ENCODE measurements at places on chromosomes 13 and 19. TPM values are rescaled to one million over a fixed set of nuclear protein-coding genes. Genes with fewer than 3 reads are reported as not detected.

Gene AKAP8L
- 46.1 TPM for polyA plus RNA-seq

Gene FGF22
- 0.93 TPM for polyA plus RNA-seq

Gene ZNF69
- 0.58 TPM for polyA plus RNA-seq

Gene CD177
- 0.88 TPM for polyA plus RNA-seq

Gene ZNF582
- polyA plus RNA-seq = 4.5 TPM

Gene CHAMP1
- 25.9 TPM for polyA plus RNA-seq

GRCh38 chr13:77415253-77416071 is 88.6 kb upstream of the MYCBP2 start:
- peak; percentile 1 for DNase-seq

GRCh38 chr19:57171551-57172081 is 4.3 kb upstream of the DUXA start:
- DNase-seq = peak; percentile 95

DNA sequence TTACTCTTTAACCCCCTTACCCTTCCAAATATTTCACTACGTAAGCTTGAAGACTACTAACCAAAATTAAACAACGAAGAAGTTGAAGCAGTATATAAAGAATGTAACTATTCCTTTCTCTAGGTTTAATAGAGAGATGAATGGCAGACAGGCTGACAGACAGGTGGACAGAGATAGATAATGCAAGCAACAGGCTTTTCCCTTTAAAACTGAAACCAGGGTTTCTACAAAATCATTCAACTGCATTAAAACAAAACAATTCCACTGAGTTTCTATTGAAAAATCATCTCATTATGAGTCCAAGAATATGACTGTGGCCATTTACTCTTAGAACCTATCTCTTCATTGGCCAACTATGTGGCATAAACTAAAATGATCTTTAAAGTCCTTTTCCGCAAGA is 15.2 kb downstream of the LNX2 start:
- no peak for DNase-seq

DNA sequence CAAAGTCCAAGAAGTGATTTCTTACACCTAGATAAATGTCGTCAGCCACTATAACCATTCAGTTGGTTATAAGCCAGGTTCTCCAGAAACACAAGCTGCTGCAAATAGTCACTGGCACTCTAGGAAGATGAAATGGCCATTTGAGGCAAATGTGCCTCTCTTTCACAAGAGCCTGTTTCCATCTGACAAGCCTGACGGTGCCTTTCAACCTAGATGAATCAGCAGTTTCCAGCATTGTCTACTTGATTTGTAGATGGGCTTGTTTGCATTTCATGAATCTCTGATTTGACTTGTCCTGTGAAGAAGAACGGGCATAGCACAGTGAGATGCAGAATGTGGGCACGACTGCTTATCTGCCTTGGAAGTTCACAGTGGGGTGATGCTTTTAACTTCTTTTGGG is 327.2 kb downstream of the LMO7 start:
- DNase-seq = no peak

DNA sequence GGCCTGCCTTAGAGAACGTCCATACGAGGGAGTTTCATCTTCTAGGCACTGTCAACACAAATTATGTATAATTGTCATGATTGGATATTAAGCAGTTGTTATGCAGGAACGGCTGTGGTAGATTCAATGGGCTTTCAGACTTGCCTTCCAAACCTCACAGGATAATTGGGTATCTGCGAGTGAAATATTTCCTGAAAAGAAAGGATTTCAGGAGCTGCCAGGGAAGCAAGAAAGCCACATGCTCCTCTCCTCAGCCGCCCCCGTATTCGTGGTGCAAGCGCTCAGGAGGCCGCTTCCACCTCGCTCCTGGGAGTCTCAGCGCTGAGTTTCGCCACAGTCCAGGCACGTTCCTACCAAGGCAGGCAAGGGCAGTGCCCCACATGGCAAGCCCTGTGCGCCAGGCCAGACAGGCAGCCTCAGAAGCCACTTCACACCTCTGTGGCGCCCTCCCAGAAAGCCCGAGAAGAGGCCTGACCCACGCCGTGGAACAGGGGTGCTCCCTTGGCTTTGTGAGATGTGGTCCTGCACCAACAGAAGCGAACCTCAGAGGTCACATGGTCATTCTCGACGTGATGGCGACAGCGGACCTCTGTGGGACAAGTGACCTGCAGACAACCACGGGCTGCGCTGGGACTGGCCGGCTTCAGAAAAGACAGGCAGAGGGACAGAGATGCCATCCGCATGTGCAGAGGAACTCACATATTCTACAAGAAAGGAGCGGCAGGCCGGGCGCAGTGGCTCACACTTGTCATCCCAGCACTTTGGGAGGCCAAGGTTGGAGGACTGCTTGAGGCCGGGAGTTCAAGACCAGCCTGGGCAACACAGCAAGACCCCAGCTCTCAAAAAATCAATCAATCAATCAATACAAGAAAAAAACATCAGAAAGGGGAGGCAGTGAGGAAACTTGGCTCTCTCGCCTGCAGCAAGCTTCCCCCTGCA is 41.4 kb downstream of the CEBPG start:
- no peak for DNase-seq

DNA sequence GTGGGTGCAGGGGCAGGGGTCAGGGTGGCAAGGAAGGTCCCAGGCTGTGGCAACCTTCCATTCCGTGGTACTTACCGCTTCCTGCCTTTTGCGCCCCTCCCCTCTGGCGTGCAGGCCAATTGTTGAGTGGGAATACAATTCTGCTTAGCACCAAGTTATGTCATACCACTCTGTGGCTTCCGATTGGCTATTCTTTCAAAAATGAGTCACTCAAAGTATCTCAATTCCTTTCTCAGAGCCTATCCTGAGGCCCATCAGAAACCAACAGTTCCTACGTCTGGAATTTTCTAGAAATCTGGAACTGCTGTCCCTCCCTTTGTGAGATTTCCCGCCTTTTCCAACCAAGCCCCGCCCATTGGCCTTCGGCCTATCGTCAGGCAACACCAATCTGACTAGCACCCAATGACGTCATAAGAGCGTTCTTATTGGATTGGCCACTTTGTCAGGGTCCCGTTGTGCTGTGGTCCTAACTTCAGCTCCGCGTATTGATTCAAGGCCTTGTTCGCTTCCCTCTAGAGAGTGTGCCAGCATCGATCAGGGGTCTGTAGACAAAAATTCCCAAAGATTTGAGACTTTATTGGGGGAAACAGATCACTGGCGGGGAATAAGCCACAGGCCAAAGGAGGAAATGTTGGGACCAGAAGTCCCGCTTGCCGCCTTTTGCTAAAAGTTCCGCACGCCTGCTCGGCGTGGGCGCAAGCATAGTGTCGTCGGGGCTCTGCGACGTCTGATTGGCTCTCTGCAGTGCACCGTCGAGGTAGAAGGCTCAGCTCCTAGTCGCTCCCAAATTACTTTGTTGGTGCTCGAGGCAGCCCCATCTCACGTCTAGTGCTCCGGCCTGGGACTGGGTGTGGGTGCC is 11.7 kb downstream of the NTN5 start:
- peak; percentile 88 for DNase-seq

DNA sequence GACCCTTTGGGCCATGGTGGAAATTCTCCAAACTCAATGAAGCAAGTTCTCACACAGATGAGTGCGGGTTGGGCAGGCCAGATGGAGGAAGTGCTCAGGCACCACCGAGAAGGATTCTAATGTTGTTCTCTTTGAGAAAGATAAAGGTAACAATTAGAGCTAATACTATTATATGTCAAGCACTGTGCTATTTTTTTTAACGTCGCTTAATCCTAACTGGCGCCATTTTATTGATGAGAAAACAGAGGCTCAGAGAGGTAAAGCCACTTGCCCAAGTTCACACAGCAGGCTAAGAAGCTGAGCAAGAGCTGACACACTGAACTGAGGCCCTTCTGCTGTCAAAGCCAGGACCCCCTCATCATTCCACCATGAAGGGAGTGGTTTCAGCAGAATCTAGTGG is 1.0 kb downstream of the FBL start:
- DNase-seq = no peak

GRCh38 chr19:2330632-2331284 is 2.3 kb downstream of the SPPL2B start:
- DNase-seq = no peak

DNA sequence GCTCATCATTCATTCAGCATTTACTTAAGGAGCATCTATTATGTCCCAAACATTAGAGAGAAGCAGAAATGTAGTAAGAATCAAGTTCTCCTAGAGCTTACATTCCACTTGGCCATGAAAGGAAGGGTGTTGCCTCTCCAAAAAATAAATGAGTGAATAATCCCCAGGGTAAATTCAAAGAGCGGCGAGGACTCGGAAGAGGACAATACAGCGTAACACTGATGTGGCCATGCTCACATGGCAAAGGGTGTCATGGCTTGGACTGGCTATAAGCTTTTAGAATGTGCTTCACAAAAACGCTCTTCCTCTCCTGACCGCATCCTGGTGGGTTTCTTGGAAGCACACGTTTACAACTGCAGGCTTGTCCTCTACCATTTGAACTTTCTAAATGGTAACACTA is 290.2 kb downstream of the IRS2 start:
- no peak for DNase-seq

GRCh38 chr13:38898481-38898880 is 92.2 kb downstream of the STOML3 start:
- no peak for DNase-seq

- DNase-seq = peak; percentile 99
Observed at GRCh38 chr19:6460099-6460884, 700 bp upstream of the SLC25A23 start.

DNA sequence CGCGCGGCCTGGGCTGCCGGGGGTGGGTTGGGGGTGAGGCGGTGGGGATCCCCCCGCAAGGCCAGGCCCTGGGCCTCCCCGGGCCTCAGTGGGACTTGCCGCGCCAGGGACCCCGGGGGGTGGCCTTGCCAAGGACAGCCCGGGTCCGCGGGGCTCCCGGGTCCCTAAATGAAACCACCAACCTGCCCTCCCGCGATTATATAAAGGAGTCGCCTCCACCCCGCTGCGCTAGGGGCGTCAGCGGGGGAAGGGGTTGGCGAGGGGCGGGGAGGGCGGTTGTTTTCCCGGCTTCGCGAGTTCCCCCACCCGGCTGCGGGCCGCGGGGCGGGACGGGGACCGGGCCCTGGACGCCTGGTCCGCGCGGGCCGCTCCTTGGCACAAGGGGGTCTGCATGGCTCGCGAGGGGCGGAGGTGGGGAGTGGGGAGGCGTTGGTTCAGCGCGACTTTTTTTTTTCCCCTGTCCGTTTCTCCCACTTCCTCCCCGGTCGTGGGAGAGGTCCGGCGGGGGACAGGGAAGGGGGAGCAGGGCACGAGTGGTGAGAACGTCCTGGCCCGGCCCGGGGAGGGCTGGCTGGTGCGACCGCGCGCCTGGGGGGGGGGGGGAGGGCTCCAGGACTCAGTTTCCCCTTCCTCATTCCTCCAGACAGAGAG is 822 bp upstream of the ZBTB7A start:
- DNase-seq = peak; percentile 84

- DNase-seq = peak; percentile 73
Observed at GRCh38 chr19:55461974-55462626, 658 bp upstream of the ISOC2 start.
